ENCODE measurements at places on chromosomes 1 and 21. TPM values are rescaled to one million over a fixed set of nuclear protein-coding genes. Genes with fewer than 3 reads are reported as not detected.

The CELA3A gene
- not detected for total RNA-seq

The HAPLN2 gene
- total RNA-seq, result 0.21 TPM

The SPRR2E gene
- not detected for total RNA-seq

The EPHB2 gene
- total RNA-seq, result 0.07 TPM

The OLFML3 gene
- 0.21 TPM for total RNA-seq

The CYP4Z1 gene
- total RNA-seq, result not detected

The TSPAN1 gene
- 0.83 TPM for total RNA-seq

The EFNA1 gene
- not detected for total RNA-seq

The ANKRD65 gene
- not detected for total RNA-seq

The WNT3A gene
- total RNA-seq, result not detected

The NR5A2 gene
- total RNA-seq, result not detected

The KIRREL1 gene
- not detected for total RNA-seq

DNA sequence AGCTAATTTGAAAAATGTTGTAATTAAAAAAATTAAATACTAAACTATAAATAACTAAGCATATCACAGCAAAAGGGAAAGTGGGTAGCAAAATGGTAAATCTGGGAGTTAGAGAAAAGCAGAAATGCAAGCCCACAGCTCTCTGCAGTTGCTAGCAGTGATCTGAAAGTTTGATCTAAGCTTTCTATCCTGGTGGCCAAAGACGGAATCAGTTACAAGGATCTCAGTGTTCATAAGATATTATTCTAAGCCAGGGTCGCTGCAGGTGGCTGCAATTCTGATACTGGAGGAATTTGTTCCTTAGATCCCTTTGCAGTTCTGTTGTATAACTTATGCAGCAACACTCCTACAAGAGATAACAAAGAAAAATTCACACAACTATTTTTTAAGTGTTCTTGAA, 363.7 kb downstream of the SETD4 start:
- H3K27ac ChIP-seq, result no peak overlapping the region
- no peaks in the 10 kb centered on the region for H3K4me1 ChIP-seq
- no peak overlapping the region for H3K4me3 ChIP-seq
- H3K27me3 ChIP-seq, result peaks cover 17% of the 10 kb centered on the region
- no peak for DNase-seq

GRCh38 chr1:48043622-48044021, 46.4 kb upstream of the TRABD2B start:
- no peak for DNase-seq
- H3K27me3 ChIP-seq, result peaks cover 7% of the 10 kb centered on the region
- no peaks in the 10 kb centered on the region for H3K36me3 ChIP-seq
- no peaks in the 10 kb centered on the region for H3K4me1 ChIP-seq

- H3K27me3 ChIP-seq, result no peaks in the 10 kb centered on the region
- H3K27ac ChIP-seq, result no peak overlapping the region
- peaks cover 25% of the 10 kb centered on the region for H3K4me1 ChIP-seq
- no peak overlapping the region for H3K4me3 ChIP-seq
Observed at GRCh38 chr1:235911876-235912275, 45.2 kb upstream of the LYST start.

DNA sequence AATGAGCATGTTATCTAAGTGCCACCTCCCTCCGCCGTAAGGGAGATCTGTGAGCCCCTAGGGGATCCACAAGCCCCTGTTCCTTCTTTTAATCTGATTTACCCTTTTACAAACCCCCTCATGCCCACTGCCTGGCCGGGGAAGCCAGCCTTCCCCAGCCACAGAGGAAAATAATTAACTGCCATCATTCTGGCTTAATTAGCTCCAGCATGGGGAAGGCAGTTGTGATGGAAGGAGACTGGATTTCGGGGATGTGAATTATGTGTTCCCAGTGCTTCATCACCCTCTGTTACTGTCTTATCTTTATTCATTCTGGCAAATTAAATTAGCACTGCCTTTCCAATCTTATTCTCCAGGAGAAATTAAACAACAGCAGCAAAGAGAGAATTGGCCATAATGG, 135.8 kb downstream of the PTPRU start:
- H3K36me3 ChIP-seq, result no peaks in the 10 kb centered on the region
- peaks cover 27% of the 10 kb centered on the region for H3K27me3 ChIP-seq
- H3K27ac ChIP-seq, result no peak overlapping the region
- H3K4me3 ChIP-seq, result no peak overlapping the region

- peak; percentile 93 for DNase-seq
- H3K36me3 ChIP-seq, result peaks cover 63% of the 10 kb centered on the region
- H3K27me3 ChIP-seq, result no peaks in the 10 kb centered on the region
Observed at GRCh38 chr1:44808063-44808937, at the start of gene BTBD19. BTBD19 (plus strand) TSS chr1:44808523; CDS start chr1:44808821, 298 bp downstream.

- H3K36me3 ChIP-seq, result no peaks in the 10 kb centered on the region
- DNase-seq, result no peak
- no peaks in the 10 kb centered on the region for H3K27me3 ChIP-seq
- peaks cover 16% of the 10 kb centered on the region for H3K4me1 ChIP-seq
Observed at GRCh38 chr1:150981805-150982712, at the start of gene ANXA9. ANXA9 (plus strand) TSS chr1:150982292; CDS start chr1:150983106, 814 bp downstream.

DNA sequence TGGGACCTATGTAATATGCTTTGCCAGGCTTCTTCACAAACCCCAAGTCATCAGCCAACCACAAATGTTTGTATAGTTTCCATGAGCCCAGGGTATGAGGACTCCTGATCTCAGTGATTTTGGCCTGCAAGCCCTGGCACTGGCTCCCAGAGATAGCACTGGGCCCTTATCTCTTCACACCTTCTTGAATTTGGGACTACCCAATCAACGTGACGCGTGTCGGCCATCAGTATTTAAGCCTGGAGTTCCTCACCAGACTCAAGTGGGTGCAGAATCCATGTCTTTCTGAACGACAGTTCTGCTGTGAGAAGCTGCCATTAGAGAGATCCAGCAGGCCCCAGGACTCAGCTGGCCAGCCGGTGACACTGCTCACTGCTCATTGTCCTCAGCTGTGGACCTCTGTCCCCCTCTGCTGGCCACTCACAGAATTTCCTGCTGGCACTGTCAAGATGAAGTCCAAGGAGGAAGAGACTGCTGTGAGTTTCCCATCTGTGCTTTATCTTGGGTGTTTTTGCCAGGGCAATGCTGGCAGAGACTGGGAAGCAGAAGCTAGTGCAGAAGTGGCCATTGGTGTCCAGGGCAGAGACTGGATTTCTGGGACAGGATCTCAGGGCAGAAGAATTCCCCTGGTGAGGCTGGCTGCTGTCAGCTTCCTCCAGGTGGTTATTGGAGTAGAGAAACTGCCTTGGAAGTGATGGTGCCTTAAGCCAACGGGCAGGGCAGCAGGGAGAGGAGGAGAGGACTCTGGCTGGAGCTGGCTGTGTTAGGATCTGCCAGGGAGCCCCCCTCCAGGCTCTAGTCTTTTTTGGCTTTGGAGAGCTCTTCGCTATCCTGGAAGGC, 28.4 kb downstream of the TMCC2 start:
- peak; percentile 92 for DNase-seq
- no peaks in the 10 kb centered on the region for H3K4me1 ChIP-seq
- no peak overlapping the region for H3K4me3 ChIP-seq

- H3K4me1 ChIP-seq, result peaks cover 8% of the 10 kb centered on the region
- no peak for DNase-seq
- H3K27ac ChIP-seq, result no peak overlapping the region
- no peaks in the 10 kb centered on the region for H3K36me3 ChIP-seq
- H3K27me3 ChIP-seq, result no peaks in the 10 kb centered on the region
Observed at GRCh38 chr1:173220157-173220556, 13.0 kb upstream of the TNFSF4 start.

GRCh38 chr1:119266858-119267257, 101.7 kb upstream of the HAO2 start:
- no peak overlapping the region for H3K27ac ChIP-seq
- no peaks in the 10 kb centered on the region for H3K4me1 ChIP-seq
- peaks cover 7% of the 10 kb centered on the region for H3K27me3 ChIP-seq
- no peak for DNase-seq

DNA sequence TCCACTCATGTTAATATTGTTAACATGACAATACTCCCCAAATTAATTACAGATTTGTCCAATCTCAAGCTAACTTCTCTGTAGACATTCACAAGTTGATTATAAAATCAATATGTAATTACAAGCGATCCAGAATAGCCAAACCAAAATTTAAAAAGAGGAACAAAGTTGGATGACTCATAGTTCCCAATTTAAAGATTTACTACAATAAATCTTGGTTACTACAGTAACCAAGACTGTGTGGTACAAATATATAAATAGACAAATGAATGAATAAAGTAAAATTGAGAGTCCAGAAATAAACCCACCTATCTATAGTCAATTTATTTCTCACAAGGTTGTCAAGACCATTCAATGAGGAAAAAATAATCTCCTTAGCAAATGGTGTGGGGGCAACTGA, 7.1 kb upstream of the KRTAP10-4 start:
- H3K4me1 ChIP-seq, result peaks cover 10% of the 10 kb centered on the region
- H3K27me3 ChIP-seq, result no peaks in the 10 kb centered on the region
- no peak overlapping the region for H3K4me3 ChIP-seq
- H3K36me3 ChIP-seq, result peaks cover 2% of the 10 kb centered on the region
- H3K27ac ChIP-seq, result no peak overlapping the region

- no peaks in the 10 kb centered on the region for H3K36me3 ChIP-seq
- no peak overlapping the region for H3K27ac ChIP-seq
- no peaks in the 10 kb centered on the region for H3K27me3 ChIP-seq
- no peak for DNase-seq
Observed at GRCh38 chr21:15006594-15007230, 58.1 kb downstream of the NRIP1 start.

- no peak overlapping the region for H3K4me3 ChIP-seq
- no peaks in the 10 kb centered on the region for H3K4me1 ChIP-seq
- H3K27me3 ChIP-seq, result no peaks in the 10 kb centered on the region
- no peaks in the 10 kb centered on the region for H3K36me3 ChIP-seq
- H3K27ac ChIP-seq, result no peak overlapping the region
Observed at GRCh38 chr21:22791986-22792560, 1793.9 kb downstream of the NCAM2 start.

DNA sequence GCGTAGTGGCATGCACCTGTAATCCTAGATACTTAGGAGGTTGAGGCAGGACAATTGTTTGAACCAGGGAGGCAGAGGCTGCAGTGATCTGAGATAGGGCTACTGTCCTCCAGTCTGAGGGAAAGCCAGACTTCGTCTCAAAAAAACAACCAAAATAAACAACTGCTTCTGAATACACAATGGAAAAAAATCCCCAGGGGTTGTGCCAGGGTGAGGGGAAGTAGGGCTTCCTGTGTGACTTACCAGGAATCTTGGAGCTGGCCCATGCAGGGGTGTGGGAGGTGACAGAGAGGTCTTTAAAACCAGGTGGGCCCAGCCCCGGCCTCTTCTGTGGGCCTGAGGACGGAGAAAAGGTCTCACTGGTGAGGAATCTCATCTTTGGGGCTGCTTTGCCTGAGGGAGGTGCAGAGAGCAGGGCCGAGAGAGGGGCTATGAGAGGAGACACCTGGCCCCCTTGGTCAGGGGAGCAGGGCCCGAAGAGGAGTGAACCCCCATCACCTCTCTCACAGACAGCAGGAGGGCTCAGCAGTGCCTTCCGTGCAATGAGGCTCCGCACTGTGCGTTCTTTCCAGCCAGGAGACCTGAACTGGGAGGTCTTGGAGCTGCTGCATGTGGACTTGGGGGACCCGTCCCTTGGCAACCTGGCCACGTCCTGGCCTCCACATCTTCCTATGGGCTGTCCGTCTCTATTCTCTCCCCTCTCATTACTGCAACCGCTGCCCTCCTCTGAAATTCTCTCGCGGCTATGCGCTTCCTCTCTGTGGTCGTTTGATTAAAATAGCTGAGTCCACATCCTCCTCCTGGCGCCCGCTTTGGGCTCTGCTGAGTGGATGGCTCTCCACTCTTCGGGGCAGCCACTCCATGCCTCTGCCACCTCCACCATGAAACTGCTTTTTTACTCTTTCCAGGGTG, 10.7 kb downstream of the PLA2G5 start:
- no peak overlapping the region for H3K4me3 ChIP-seq
- H3K27ac ChIP-seq, result no peak overlapping the region
- peaks cover 34% of the 10 kb centered on the region for H3K27me3 ChIP-seq

GRCh38 chr1:168476588-168477385, 67.0 kb downstream of the XCL2 start:
- H3K27me3 ChIP-seq, result no peaks in the 10 kb centered on the region
- peaks cover 4% of the 10 kb centered on the region for H3K36me3 ChIP-seq
- no peak overlapping the region for H3K4me3 ChIP-seq

GRCh38 chr21:45336870-45337269, 49.2 kb upstream of the POFUT2 start:
- no peaks in the 10 kb centered on the region for H3K36me3 ChIP-seq
- DNase-seq, result no peak
- H3K4me3 ChIP-seq, result no peak overlapping the region
- H3K27ac ChIP-seq, result no peak overlapping the region
- peaks cover 11% of the 10 kb centered on the region for H3K27me3 ChIP-seq

- peaks cover 37% of the 10 kb centered on the region for H3K4me1 ChIP-seq
- DNase-seq, result no peak
- H3K27me3 ChIP-seq, result no peaks in the 10 kb centered on the region
- H3K27ac ChIP-seq, result peak overlapping the region; percentile 24
Observed at GRCh38 chr1:228104526-228105269, 1.6 kb upstream of the C1orf35 start.

DNA sequence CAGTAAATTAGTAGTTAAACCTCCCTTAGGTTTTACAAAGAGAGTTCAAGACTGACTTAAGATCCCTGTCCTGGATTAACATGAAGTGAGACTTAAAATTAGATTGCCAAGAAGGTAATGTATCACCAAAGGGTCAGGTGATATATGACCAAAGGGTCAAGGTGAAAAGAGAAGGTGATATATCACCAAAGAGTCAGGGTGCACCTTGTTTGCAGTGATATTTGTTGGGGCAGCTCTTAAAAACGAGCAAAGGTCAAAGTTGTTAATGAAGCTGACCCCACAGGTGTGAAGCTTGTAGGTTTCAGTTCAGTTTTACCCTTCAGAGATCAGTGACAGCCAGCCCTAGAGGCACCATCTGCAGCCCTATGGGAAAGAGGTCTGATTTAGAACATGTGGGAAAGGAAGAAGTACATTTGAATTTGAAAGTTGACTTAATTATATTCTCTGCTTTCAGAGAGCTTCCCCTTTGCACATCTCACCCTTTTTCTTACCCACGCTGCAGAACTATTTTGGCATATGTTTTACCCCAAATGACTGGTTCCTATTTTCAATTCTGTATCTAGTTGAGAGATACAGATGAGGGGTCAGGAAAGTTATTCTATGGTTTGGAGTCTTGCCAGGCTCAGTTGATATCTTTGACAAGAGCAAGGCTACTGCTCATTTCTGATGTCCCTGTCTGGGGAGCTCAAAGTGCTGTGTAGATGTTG, 170.8 kb downstream of the S1PR1 start:
- no peaks in the 10 kb centered on the region for H3K36me3 ChIP-seq
- DNase-seq, result no peak
- peaks cover 6% of the 10 kb centered on the region for H3K27me3 ChIP-seq
- no peak overlapping the region for H3K27ac ChIP-seq

DNA sequence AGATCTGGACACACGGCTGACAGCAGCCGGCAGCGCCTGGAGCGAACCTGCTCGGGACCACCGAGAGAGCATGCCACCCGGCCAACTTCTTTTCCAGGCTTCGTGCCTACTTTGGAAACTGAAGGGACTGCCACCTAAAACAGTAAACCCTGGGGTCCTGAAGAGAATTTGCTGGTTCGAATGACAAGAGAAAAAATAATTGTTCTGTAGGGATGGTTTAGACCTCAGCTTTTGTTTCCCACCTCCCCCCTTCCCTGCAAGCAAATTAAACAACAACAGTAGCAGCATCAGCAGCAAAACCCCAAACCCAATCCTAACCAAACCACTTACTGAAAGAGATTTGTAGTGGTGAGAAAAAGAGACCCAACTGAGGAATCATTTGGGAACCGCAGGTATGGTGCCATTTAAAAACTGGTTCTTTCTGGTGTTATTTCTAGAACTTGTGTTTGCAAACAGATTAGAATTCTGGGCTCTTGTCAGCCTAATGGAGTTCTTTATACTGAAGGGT, 105.6 kb downstream of the LEPR start:
- H3K4me3 ChIP-seq, result no peak overlapping the region
- no peaks in the 10 kb centered on the region for H3K36me3 ChIP-seq
- peaks cover 29% of the 10 kb centered on the region for H3K27me3 ChIP-seq
- no peak for DNase-seq
- H3K4me1 ChIP-seq, result peaks cover 3% of the 10 kb centered on the region

Data from activated CD4-positive, alpha-beta memory T cell treated with anti-CD3 and anti-CD28 coated beads for 36 hours (primary cell).